ENCODE measurements at places on chromosomes 12 and 14.

- no peak for DNase-seq
Measured at GRCh38 chr12:109885616-109886015, 5.3 kb upstream of the GLTP start.

DNA sequence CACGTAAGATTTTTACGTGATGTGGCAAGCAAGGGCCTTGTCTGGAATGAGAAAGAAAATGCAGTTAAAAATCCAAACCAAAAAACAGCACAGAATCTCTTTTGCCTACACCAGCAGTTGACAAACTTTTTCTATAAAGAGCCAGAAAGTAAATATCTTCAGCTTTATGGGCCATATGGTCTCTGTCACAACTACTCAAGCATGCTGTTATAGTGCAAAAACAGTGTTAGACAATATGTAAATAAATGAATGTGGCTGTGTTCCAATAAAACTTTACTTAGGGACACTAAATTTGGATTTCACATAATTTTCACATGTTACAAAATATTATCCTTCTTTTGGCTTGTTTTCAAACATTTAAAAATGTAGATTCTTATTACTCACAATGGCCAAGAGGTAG is 6.2 kb upstream of the ELK3 start:
- no peak for DNase-seq

GRCh38 chr12:98771811-98772752 is 127.0 kb downstream of the APAF1 start:
- peak; percentile 19 for DNase-seq

GRCh38 chr14:68634332-68634731 is 158.5 kb downstream of the ZFP36L1 start:
- no peak for DNase-seq

- peak; percentile 39 for DNase-seq
Measured at GRCh38 chr14:49306152-49306751, 279.9 kb downstream of the RPS29 start.

DNA sequence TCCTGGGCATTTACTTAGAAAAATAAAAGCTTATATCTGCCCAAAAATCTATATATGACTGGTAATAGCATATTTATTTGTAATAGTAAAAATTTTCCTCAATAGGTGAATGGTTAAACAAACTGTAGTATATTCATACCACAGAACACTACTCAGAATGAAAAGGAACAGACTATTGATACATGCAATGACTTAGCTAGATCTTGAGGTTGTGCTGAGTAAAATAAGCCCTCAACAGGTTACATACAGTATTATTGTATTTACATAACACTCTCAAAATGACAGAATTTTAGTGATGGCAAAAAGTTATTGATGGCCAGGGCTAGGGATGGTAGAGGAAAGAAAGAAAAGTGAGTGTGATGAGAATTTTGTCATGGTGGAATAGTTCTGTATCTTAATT is 178.4 kb downstream of the BMP4 start:
- no peak for DNase-seq

DNA sequence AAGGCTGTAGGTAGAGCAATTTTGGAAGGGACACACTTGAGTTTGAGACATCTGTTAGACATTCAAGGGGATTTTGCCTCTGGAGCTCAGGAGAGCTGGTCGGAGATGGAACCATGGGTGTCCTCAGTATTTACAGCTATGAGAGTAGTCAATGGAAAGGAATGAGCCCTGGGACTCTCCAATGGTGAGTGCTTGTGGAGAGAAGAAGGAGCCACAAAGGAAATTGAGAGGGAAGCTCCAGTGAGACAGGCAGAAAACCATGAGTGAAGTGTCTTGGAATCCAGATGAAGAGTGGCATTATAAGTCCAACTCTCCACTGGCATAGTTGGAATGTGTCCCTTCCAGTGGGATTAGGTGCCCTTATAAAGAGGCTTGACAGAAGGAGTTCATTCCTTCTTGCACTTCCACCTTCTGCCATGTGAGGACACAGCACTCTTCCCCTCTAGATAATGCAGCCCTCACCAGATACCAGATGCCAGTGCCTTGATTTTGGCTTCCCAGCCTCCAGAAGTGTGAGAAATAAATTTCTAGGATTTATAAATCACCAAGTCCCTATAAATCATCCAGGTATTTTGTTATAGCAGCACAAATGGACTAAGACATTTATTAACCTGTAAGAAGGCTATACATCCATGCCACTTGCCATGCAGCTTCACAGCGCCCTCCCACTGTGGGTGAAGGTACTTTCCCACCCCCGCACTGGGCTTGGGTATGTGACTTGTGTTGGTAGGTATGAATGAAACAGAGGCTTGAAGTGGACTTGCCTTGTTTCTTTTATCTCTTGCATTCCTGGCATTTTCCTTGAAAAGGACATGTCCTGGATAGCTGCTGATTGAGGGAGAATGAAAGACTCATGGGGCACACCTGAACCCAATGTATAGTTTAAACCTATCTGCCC is 27.3 kb downstream of the LLPH start:
- peak; percentile 14 for DNase-seq

- DNase-seq, result peak; percentile 22
Measured at GRCh38 chr12:119809023-119809422, 68.1 kb downstream of the CIT start.

GRCh38 chr14:70256601-70257000 is 67.8 kb upstream of the SLC8A3 start:
- no peak for DNase-seq

DNA sequence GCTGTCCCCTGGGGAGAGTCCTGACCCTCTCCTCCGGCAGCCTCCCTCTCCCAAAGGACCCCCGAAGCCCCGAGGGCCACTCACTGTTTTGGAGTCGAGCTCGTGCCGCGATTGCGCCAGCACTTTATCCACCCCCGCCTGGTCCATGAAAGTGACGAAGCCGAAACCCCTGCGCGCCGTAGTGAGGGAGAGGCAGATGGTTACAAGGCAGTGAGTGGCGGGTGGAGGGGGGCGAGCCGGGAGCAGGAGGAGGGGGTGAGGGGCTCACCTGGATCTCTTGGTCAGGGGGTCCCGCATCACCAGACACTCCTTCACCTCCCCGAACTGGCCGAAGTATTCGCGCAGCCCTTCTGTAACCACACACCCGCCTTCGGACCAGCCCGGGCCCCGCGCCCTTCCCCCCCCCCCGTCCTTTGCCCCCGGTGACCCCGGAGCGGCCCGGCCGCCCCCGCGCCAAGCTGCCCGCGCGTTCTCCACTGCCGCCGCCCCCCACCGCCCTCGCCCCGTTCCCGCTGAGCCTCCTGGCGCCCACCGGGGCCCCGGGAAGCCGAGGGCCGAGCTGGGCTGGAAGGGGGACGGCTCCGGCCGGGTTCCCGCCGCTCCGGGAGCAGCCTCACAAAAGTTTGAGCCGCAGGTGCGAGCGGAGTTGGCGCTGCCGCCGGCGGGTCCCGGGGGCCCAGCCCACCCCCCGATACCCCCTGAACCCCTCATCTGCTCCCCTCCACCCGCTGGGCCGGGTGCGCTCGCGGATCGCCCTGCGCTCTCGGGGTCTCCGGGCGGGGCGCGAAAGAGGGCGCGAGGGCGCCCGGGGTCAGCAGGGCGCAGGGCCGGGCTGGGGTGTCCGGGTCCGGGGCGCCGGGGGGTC is 808 bp downstream of the MSI1 start:
- no peak for DNase-seq

DNA sequence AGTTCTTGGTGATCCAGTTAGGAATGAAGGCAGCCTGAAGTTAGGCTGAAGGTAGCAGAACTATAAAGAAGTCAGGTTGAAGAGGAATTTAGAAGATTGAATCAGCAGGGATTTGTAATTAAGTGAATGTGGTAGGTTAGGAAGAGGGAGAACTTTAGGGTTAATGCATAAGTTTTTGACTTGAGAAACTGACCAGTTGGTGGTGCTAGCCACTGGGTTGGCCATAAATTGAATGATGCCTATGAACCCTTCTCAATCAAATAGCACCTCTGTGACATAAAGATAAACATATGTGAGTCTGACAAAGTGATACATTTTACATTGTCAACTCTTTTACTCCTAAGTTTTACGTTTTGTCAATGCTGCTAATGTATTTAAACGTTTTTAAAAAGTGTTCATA is 290.6 kb upstream of the NAV3 start:
- peak; percentile 14 for DNase-seq

GRCh38 chr14:55673048-55673447 is 93.0 kb downstream of the KTN1 start:
- DNase-seq, result no peak
